Frontal cortex (tissue), 4 donors: ENCODE measurements at places on chromosomes 2 and 18. TPM values are rescaled to one million over a fixed set of nuclear protein-coding genes. Genes with fewer than 3 reads are reported as not detected.

The GPR39 gene
- 2.9 TPM for total RNA-seq

The PKDCC gene
- 19.6 TPM for total RNA-seq

The RASGRP3 gene
- total RNA-seq, result 7.7 TPM

The SPHKAP gene
- 45.7 TPM for total RNA-seq

The INPP4A gene
- total RNA-seq, result 73.0 TPM

The EHBP1 gene
- 127 TPM for total RNA-seq

The PER2 gene
- 5.3 TPM for total RNA-seq

The MARCHF4 gene
- 8.2 TPM for total RNA-seq

The POTEI gene
- total RNA-seq, result under 0.01 TPM

The NAT8 gene
- total RNA-seq, result not detected

The RND3 gene
- total RNA-seq, result 251 TPM

The UPP2 gene
- total RNA-seq, result 1.6 TPM

The ZNF519 gene
- total RNA-seq, result 46.1 TPM

The ABCB11 gene
- total RNA-seq, result under 0.01 TPM

DNA sequence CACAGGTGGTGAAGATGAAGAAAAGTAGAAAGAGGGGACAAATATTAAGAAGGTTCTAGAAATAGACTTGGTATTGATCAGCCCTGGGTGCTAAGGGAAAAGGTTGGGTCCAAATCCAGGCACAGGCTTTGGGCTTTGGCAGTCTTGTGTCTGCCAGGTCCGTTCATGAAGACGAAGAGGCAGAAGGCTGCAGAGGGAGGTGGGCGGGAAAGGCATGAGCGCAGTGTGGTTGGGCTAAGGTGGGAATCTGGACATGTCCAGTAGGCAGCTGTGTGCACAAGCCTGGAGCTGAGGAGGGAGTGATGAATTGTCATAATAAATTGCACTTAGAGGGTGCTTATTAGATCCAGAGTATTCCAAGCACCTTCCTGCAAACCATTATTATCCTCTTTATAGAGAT, 105.7 kb upstream of the TEX51 start:
- no peak for DNase-seq

GRCh38 chr18:36387310-36387709, 89.8 kb downstream of the FHOD3 start:
- no peak for DNase-seq

DNA sequence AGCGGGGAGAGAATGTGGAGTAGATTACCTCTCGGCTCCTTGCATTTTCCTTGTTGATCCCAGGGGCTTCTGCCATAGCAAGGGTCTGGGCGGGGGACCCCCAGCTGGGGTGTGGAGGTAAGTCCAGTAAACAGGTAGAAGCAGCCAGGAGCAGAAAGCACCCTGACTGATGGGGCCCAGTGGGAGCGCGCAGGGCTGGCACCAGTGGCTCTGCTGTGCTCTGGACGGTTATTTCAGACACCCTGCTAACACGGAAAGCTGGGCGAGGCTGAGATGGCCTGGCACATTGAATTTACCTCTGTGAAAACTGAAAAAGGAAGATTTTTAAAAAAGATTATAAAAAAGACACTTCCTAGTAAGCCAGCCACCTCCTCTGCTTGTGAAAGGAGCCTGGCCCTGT, 109.6 kb upstream of the STPG4 start:
- no peak for DNase-seq

DNA sequence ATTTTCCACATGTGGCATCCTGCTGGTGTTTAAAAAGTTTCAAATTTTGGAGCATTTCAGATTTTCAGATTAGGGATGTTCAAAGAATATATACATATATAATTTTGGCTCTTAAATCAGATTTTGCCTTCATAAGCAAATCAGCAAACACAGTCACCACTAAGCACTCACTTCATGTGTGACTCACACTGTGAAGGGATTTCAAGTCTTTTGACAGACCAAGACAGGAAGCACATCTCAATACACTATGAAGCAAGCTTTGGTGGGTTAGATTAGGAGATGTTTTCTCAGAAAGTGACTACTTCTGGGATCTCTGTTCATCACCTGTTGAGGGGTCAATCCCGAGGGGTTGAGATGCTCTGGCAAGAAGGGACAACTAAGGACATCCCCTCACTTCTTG, 227.8 kb upstream of the RBBP8 start:
- DNase-seq, result no peak

DNA sequence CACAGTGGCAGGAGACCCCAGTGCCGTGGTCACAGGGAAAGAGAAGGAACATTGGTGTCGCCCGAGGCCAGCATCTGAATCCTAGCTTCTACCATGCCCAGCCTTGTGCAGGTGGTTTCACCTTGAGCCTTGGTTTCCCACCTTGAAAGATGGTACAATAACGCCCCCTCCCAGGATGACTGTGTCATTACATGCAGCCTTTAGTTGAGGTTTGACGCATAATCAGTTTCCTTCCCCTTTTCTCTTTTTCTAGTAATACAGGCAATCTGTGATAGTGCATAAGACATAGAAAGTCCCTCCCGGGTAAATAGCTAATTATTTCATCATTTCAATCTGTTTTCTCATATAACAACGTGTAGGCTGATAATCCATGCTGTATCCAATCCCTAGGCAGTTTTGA, 29.8 kb upstream of the ZNF407 start:
- no peak for DNase-seq

DNA sequence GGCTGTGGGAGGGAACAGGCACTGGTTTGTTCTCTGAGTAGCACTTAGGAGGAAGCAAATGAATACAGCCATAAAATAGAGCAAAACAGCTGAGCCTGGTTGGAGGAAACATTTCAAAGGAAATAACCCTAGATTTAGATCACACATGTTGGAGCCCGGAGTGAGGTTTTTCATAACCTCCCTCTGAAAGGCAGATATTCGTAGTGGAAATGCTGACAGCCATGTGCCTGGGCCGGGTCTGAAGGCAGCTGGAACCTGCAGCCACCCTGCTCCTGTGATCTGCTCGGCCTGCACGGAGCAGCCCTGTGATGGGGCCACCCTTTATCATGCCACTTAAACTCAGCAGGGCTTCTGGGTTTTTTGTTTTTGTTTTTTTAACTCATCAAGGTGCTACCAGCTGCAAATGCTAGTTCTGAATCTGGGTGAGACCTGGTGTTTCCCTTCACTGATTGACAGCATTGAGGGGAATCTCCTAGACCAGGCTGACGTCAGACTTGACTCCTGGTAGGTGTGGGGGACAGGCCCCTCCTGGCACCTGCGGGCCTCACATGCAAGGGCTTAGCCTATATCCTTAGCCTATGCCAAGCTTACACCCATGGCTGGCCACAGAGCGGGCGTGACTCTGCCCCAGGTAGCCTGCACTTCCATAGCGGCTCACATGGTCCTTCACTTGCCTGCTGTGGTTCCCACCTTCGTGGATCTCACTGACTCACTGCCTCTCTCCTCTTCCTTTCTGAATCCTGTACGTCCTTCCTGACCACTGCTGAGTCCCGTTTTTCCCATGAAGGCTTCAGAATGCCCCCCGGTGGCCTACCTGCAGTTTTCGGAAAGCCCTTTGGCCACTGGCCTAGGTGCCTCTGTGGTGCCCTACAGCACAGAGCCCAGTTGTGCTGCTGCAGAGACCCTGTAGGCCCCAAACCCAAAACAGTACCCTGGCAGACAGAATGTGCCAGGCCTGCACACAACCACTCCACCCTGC, 217.3 kb downstream of the SEPTIN10 start:
- DNase-seq, result no peak

DNA sequence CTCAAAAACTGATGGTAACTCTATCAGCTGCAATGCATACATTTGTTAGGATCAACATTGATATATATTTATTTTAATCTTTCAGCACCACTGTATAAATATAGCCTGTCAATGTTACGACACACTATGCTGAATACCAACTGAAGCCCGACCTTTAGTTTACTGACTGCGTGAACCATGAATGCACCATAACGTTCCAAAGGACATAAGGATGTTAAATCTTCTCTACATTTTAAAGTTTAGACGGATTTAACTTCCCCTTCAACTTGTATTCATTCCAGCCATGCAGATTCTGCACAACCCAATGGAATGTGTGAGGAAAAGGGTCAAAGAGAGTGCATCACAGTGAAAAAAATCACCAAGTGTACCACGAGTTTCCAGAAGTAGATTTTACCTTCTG, 489.5 kb downstream of the IRS1 start:
- no peak for DNase-seq

- DNase-seq, result no peak
Observed at GRCh38 chr2:47501374-47502200, 98.6 kb downstream of the MSH2 start.

DNA sequence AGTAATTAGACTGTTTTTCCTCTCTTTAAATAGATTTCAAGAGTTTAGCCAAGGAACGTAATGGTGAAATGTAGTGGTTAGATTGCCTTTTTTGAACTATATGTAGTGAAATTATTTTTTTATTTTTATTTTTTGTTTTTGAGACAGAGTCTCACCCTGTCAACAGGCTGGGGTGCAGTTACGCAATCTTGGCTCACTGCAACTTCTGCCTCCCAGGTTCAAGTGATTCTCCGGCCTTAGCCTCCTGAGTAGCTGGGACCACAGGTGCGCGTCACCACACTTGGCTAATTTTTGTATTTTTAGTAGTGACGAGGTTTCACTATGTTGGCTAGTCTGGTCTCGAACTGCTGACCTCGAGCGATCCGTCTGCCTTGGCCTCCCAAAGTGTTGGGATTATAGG, 60.8 kb downstream of the BIRC6 start:
- DNase-seq, result no peak

- no peak for DNase-seq
Observed at GRCh38 chr2:54655046-54655809, 68.2 kb upstream of the EML6 start.

DNA sequence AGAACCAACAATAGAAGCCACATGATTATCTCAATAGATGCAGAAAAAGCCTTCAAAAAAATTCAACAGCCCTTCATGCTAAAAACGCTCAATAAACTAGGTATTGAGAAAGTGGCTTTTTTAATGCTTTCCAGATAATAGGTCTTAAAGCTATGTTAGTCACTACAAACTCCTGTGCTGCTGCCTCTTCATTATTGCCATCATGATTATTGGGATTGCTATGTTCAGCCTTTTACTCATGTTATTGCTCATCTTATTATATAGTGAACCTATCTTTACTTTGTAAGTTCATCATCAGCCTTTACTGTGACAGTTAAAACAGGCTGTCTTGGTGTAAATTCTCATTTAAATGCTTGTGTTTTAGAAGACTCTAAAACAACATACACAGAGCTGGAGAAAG, 1557.2 kb upstream of the ZEB2 start:
- no peak for DNase-seq

DNA sequence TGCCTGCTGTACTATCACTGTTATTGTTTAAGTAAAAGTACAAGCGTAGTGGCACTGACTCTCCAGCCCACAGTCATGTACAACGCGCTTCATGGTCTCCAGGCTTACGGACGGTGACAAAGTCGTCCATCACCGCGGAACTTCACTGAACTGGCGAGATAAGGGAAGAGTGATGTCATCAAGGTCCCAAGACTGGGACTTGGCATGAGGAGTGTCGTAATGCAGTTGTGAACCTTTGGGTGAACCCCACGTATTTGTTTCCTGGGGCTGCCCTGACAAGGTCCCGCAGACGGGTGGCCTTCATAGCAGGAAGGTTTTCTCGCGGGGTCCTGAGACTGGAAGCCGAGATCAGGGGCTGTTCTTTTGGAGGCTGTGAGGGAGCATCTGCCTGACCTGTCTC, 17.3 kb downstream of the NFATC1 start:
- no peak for DNase-seq

GRCh38 chr2:60498127-60498815, 55.2 kb downstream of the BCL11A start:
- no peak for DNase-seq

GRCh38 chr2:26597197-26597596, 44.0 kb downstream of the CIB4 start:
- no peak for DNase-seq

- DNase-seq, result no peak
Observed at GRCh38 chr2:189252991-189253675, 73.6 kb upstream of the COL5A2 start.

DNA sequence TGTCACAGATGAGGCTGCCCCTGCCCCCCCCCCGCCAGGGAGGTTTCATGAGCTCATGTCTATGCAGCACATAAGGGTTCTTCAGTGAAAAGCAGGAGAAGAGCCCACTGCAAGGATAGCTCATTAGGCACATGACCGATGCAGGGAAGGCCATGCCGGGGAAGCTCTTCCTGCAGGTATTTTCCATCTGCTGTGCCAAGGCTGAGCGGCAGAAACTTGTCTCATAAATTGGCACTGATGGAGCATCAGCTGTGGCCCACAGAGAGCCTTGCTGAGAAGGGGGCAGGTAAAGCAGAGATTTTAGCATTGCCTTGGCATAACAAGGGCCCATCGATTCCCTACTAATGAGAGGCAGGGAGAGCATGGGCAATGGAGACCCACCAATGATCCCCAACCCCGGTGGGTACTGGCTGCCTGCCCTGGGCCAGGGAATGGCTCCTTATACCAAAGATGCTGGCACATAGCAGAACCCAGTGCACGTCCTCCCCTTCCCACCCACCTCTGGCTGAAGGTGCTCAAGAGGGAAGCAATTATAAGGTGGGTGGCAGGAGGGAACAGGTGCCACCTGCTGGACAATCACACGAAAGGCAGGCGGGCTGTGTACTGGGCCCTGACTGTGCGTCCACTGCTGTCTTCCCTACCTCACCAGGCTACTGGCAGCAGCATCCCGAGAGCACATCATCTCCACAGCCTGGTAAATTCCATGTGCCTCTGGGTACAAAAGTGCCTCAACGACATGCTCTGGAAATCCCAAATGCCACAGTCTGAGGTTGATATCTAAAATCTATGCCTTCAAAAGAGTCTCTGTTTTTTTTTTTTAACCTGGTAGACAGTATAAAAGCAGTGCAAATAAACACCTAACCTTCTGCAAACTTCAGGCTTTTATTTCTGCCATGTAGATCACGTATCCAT, 41.4 kb downstream of the STEAP3 start:
- DNase-seq, result no peak

DNA sequence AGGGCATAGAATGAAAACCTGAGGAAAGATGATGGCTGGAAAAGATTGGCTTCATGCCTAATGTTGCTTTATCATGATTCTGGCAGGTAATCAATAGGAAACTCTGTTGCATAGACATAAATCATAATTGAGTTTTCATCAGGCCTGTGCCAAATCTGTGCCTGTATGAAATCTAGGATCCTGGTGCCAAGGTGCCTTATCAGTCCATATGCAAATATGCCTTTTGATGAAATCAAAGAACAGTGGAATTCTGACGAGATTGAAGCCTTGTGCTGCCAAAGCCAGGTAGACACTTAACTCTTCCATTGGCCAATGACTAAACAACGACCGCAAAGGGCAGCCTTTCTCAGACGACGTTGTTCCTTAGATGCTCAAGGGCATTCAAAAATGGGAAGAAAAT, 170.0 kb upstream of the CRIM1 start:
- DNase-seq, result no peak

GRCh38 chr2:56450047-56450446, 266.3 kb downstream of the CCDC85A start:
- DNase-seq, result no peak

- DNase-seq, result no peak
Observed at GRCh38 chr18:13992826-13993540, 77.6 kb upstream of the MC2R start.
